NB4 (cell line): ENCODE measurements at places on chromosomes 13 and 19.
A peak's percentile ranks its signal among the peaks of the same experiment; 100 is the strongest.

GRCh38 chr13:50631041-50631440, 212.5 kb downstream of the DLEU7 start:
- DNase-seq: no peak

DNA sequence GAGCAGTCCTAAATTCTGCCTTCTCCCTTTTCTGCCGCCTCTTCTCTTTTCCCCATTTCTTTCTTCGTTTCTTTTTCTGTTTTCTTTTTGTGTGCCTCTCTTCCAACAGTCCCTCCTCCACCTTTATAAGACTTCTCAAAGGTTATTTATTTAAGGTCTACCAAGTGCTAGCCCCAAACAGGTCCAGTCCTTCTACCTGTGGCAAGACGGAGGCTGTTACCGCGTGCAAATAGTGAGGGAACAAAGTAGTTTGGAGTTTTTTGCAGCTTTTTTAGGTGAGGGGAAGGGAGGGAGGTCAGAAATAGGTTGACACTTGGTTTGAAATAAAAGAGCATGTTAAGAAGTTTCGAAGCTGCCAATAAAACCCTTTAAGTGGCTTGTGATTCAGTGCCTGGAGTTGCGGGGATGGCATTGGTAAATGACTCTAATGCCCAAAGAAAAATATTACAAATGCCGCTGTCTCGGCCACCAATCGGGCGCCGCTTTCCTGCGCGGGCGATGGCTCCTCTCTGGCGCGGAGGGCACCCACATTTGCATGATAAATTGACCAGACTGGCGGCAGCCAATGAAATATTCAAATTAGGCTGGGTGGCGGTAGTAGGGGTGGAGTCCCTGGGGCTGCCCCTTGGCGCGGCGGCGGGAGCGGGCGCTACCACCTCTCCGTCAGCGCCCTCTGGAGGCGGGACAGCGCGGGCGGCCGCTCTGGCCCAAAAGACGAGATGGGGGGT, 7.5 kb upstream of the TSHZ3 start:
- DNase-seq: peak; percentile 44

DNA sequence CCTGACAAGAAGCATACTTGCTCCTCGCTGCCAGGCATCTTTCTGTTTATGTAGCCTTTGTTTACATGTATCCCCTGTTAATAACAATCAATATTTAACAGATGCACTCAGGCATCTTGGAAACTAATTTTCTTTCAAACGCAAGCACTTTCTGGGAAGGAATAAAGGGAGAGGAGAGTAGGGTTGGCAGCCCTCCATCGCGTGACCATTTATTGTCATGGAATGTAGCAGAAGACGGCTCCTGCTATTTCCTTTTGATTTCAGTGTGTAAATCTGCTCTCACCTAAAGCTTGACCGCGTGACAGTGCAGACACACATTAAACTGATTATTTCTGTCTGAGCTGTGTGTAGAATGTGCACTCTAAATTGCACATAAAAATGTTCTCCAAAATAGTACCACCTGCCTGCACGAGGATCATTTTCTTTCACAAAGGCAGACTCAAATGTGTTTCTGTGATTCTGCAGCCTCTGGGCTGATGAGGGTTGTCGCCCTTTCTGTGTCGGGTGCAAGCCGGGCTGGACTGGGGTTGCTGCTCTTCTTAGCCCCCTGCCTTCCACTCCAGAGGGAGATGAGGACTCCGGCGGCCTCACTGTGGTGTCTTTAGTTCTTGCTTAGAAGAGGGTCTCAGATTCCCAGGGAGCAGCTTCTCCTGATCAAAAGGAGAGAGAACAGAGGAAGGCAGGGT, 223.5 kb upstream of the MAB21L1 start:
- DNase-seq: no peak

DNA sequence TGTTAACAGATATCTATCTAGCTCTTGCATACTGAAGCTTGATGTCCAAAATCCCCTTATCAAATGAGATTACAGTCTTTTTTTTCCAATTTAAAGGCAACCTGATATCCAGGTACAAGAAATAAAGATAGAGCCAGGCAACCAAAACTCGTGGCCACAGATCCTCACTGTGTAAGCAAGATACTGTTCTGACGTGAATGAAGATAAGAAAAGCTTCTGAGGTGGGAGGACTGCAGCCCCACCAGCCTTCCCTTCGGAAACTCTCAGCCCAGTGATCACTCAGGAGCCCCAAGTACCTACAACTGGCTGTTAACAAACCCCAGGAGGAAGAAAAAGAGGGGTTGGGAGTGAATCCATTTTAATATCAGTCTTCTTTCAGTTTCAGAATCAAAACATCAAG, 191.6 kb downstream of the EFNB2 start:
- no peak for DNase-seq

DNA sequence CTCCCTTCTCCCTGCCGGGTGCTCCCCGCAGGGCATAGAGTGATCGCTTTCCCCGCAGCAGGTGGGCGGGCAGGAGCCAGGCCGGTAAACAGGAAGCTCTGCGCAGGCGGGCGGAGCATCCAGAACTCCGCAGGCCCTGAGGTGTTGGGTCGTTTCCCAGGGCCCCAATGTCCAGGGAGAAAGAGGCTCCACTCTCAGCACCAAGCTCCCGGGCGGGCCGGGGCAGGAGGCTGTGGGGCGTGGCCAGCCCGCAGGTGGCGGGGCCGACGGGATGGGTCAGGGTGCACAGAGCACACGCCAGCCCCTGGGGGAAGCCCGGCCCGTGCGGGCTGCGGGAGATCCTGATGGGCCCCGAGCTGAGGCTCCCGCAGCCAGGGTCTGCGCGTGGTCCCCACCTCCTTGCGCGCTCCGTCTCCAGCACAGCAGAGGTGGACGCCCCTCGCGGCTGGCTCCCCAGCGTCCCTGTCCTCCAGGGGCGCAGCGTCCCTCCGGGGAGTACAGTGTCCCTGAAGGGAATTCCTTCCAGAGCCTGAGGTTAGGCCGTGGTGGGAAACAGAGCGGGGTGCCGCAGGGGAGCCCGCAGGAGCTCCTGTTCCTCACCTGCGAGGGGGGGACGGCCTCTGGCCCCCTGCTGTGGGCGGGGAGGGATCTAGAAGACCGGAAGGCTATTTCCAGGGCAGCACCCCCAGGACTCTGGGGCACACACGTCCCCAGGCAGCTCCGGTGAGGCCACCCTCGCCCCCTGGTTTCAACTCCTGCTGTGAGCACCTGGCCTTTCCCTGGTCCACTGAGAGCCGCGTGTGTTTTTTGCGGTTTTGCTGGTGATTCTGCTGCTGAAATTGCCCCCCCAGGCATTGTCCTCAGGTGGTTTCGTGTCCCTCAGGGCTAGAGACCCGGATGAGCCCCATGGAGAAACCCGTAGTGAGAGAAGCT, 12.2 kb downstream of the PIP5K1C start:
- DNase-seq: no peak

- no peak for DNase-seq
These were observed 37.2 kb upstream of the ATP11A start for GRCh38 chr13:112652512-112653070.

DNA sequence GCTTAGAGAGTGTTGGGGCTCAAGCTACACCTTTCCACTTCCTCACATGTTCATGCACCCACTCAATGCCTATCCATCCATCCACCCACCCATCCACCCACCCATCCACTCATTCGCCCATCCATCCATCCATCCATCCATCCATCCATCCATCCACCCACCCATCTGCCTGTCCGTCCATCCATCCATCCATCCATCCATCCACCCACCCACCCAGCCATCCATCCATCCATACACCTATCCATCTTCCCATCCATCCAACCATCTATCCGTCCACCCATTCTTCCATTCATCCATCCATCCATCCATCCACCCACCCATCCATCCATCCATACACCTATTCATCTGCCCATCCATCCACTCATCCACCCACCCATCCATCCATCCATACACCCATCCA, 13.1 kb upstream of the HOMER3 start:
- DNase-seq: no peak

GRCh38 chr13:59898066-59898465, 265.7 kb downstream of the DIAPH3 start:
- DNase-seq: no peak

DNA sequence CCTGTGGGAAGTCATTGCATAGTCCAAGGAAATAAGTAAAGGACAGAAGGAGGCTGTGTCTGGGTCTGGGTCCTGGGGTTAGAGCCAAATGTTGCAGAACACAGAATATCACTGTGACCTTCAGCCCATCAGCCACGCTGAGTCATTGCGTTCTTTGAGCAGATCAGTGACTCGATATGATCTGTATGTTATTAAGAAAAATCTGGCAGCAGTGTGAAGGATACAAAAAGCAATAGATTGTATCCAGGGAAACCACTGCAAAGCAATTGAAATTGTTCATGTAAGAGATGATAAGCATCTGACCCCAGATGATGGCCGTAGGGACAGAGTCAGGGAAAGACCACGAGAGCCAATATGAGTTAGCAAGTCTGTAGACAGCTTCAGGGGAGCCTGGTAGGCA, 1575.1 kb upstream of the SLC10A2 start:
- no peak for DNase-seq

GRCh38 chr19:40389404-40390083, 437 bp downstream of the HIPK4 start:
- DNase-seq: no peak

DNA sequence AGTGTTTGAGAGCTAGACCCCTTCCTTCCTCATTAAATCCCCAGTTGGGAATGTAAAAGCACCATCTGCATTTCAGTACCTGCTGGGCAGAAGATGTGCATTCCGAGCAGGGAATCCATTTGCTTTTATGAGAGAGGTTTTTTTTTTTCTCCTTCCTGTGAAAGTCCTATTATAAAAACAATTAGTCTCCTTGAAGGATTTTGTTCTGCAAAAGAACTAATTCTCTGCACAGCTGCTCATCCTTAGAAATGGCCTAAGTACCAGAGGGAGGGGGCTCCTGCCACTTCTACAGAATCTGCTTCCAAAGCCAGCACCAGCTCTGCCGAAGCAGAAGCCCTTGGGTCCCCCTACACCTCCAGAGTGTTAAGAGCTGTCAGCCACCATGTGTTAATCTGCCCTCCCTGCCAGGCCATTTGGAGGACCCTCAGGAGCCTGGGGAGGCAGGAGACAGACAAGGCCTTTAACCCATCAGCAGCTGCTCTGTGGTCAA, 36.4 kb upstream of the SERPINE3 start:
- DNase-seq: no peak

DNA sequence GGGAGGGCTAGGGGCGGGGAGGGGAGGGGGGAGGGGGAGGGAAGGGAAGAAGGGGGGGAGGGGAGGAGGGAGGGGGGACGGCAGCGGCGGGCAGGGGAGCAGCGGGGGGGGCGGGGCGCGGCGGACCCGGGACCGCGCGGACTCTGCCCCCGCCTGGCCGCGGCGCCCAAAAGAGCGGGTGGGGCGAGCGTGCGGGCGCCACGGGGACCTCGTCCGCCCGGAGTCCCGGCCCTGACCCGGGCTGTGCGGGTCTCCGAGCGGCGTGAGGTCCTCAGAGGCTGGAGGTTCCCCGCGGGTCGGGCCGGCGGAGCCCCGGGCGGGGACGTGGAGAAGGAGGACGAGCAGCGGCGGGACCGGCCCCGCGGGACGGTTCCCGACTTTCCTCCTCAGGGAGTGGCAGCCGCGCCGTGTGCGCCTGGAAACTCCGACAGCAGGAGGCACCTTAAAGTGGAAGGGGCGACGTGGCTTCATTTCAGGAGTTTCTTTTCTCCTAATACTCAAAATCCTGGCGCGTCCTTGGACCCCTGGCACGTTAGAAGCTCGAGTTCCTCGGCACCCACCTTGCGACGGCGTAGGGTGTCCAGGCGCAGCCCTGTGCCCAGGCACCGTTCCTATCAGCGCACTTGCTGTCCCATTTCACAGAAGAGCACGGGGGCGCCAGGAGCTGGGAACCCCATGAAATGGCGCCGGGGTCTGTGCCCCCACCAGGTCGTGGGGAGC, 518 bp upstream of the PLPP2 start:
- no peak for DNase-seq

DNA sequence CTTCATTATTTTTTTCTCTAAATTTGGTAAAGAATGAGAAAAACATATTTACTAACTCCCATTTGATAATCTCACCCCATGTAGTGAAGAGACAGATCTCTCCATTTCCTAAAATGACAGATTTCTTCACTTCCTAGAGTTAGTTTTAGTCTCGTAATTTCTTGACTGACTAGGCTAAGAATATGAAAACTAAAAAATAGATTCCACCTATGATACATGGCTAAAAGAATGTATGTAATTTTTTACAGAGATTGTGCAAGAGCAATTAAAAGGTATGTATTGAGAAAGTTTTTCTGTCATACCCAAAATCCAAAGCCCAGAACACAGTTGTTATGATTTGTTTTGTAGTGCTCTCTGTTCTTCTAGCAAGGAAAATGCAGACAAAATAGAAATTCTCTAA, 9.5 kb downstream of the NALCN start:
- no peak for DNase-seq

- no peak for DNase-seq
These were observed 12.4 kb downstream of the CEBPG start for GRCh38 chr19:33385956-33386355.

GRCh38 chr13:30681843-30682242, 53.5 kb upstream of the ALOX5AP start:
- peak; percentile 35 for DNase-seq

DNA sequence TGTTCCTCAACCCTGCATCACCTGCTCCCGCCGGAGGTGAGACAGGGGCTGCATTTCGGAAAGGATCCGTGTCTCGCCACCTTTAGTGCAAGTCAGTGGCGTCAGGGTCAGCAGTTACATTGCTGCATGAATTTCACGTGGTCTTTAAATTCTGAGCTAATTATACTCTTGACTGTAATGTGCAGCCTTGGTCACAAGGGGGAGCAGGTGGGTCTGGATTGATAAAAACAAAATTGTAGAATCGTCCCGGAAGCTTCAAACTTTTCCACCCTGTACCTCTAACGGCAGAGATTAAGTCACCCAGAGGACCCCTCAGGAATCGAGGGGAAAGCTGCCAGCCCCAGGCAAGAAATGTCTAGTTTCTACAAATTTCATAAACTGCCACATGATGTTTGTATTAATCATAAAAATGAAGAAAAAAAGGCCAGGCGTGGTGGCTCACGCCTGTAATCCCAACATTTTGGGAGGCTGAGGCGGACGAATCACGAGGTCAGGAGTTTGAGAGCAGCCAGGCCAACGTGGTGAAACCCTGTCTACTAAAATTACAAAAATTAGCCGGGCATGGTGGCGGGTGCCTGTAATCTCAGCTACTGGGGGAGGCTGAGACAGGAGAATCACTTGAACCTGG, 20.2 kb downstream of the BBC3 start:
- DNase-seq: peak; percentile 96

GRCh38 chr13:48431987-48432615, 19.2 kb upstream of the LPAR6 start:
- DNase-seq: no peak
